ENCODE measurements at places on chromosomes 1 and 21.

- DNase-seq: no peak
These were observed 730.9 kb downstream of the PTPRU start for GRCh38 chr1:29967261-29967660.

GRCh38 chr1:7941437-7941793 is 776 bp upstream of the TNFRSF9 start:
- DNase-seq: no peak

DNA sequence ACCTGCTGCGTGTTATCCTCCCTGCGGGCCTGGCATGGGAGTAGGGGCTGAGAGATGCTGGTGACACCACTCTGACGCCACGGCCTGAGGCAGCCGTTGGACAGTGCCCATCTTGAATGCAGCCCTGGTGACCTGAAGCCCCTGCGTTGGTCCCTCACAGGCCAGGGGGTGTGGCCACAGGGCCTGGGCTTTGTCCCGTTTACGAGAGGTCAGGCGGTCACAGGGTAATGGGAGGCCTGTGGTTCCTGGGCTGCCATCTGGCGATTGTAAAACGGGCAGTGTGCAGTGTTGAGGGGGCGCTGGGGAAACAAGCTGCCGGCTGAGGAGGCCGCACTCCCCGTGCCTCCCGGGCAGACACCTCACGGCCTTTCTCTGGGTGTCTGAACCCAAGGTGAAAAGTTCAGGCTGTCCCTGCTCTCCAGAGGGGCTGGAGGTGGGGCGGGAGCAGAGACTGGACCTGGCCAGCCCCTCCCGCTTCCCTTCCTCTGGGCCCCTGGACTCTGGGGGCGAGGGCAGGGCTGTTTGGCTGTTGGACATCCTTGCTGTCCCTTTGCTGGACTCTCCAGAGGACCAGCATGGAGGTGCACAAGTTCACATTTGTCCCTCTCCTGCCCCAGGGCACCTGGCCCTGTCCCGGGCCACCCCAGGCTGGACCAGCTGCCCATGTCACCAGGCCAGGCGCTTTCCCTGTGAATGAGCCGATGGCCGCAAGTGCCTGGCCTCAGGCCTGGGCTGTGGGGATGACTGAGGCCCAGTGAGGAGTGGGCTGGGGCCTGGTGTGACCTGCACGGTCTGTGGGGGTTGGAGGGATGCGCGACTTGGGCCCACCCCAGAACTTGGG is 42.4 kb downstream of the SKI start:
- DNase-seq: no peak

DNA sequence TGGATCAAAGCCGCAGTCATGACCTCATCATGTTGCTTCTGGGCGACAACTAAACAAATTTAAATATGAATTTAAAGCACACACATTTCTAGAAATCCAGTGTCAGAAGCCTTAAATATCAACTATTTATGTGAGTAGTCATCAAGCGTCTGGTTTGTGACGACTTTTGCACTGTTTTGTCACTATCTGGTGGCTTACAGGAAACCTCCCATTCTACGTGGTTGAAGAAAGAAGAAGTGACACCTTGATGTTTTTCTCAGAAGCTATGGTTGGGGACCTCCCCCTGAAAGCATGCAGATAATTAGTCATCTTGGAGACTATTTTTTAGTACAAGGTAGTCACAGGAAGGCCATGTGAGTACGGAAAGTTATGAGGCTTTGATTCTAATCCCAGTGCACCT is 58.5 kb downstream of the TENT5C start:
- no peak for DNase-seq

- DNase-seq: no peak
These were observed 395.6 kb downstream of the SETD4 start for GRCh38 chr21:35664683-35665082.

DNA sequence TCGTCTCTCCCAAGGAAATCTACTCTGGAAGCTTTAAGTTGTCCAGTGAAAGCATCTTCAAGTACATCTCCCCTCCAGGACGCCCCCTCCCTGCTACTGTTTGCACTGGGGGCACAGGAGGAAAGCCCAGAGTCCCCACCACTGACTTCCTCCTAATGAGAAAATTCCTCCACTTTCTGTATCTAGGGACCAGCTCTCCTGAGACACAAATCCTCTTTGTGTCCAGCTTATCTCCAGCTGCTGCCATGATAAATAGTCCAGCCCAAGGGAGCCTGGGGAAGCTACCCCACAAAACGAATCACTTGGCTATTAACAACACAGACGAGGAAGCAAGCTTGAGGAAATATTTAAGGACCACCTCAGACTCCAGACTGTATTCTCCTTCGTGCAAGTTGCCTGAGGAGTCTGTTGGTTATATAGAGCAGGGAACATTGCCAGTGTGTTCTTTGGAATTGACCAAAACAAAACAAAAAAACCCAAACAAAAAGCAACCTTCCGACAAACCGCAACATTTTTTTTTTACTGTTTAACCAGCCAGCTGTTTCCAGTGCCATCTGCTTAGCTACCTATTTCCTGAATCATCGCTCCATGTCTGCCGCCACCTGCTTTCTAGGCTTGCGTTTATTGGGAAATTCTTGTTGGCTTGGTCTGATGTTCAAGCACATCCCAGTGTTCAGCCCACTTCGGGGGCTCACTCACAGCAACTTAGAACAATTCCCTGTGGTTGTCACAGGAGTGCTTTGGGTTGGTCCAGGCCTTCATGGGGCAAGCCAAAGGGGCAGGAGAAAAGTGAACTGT is 7.7 kb downstream of the C1orf226 start:
- DNase-seq: no peak

DNA sequence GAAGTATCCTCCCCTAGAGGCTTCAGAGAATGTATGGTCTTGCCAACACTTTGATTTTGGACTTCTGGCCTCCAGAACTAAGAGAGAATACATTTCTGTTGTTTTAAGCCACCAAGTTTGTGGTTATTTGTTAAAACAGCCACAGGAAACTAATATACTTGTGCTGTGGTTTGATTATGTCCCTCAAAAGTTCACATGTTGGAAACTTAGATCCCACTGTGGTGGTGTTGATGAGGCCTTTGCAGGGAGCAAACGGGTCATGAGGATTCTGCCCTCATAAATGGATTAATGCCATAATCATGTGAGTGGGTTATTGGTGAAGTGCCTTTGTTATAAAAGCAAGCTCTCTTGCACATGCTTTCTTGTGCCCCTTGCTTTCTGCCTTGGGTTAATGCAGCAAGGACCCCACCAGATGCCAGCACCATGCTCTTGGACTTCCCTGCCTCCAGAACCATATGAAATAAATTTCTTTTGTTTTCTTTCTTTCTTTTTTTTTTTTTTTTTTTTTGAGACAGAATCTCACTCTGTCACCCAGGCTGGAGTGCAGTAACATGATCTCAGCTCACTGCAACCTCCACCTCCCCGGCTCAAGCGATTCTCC is 157.3 kb downstream of the CLIC6 start:
- no peak for DNase-seq

- no peak for DNase-seq
These were observed 1.0 kb downstream of the S100A4 start for GRCh38 chr1:153544453-153545066.

- DNase-seq: no peak
These were observed 467.0 kb downstream of the AGBL4 start for GRCh38 chr1:49556676-49557234.

- DNase-seq: no peak
These were observed 779.9 kb downstream of the KCNT2 start for GRCh38 chr1:195828325-195828724.

DNA sequence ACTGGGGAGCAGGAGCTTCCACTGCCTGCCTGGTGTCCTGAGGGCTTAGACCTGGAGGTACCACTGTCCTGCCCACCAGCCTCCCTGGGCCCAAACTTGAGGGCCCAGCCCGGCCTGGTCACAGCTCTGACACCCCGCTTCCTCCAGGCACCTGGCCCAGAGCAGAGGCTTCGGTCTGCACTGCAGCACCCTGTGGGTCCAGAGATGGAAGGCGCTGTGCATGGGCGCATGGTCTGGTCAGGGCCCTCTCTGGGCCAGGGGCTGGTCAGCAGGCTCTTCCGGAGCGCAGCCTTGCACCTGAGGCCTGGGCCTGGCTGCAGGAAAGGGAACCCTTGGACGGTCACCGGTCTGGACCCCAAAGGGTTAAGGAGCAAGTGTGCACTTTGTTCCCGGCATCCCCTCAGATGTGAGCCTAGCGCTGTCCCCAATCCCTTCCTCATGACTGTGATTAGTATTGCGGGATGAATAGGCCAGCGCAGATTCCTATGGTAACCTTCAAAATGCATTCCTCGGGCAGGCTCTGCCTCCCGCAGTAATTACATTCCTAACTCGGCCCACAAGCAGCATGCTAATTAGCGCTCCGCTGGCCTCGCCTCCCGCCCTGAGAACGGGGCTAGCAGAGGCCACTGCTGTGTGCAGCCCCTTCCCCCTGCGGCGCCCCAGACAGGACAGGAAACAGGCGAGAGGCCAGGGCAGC is 36.3 kb downstream of the PRDM16 start:
- DNase-seq: no peak

GRCh38 chr1:171243878-171244277 is 4.4 kb upstream of the FMO1 start:
- DNase-seq: no peak
